Stimulated activated CD4-positive, alpha-beta T cell treated with anti-CD3 and anti-CD28 coated beads, Interleukin-4, amount 100 ng/mL, for 48 hours (primary cell): ENCODE measurements at places on chromosomes 4 and X.

GRCh38 chr4:19381068-19381467, 870.6 kb upstream of the SLIT2 start:
- no peak for DNase-seq

DNA sequence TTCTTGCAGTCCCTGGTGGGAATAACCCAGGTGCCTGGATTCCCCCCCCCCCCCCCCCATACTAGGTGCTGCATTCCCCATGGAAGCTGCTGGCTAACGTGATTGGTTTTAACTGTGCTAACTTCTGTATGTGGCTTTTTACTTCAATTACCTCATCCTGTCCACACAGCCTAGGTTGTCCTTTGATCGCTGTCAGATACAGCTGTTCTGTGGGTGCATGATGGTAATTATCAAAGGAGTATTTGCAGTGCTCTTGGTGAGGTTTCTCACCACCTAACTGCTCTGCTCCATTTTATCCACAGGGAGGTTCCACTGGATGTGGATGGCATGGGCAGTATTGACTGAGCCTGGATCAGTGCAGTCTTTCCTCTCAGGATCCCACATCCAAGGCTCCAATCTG, 93.0 kb downstream of the ZNF518B start:
- no peak for DNase-seq

DNA sequence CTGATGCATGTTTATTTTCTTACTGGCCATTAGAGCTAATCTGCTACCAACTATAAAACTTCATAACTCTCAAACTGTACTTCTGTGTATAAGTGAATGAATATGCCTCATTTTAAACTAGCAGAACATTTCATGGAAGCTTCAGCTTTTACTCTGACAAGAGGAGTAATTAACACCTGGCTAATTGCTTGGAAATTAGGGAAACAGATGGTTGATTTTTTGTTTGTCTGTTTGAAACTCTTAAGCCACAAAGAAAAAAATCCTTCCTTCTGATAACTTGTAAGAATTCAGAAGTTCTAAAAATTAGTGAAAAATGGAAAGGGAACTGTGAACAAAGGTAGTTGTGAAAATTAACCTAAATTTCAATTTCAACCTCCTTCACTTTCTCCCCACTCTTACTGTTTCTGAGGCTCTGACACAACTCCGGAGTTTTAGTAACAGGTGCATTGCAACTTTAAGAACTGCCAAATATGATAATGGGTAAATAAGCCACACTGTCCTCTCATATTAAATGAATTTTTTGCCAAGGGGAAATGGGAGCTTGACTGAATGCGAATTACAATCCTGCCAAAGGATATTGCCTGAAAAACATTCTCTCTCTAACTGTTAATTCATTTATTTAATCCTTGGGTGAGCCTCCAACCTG, 1.0 kb downstream of the EGF start:
- no peak for DNase-seq

GRCh38 chr4:74873545-74874301, 59.2 kb upstream of the PARM1 start:
- DNase-seq: no peak
